ENCODE measurements at places on chromosomes 4 and X.

- DNase-seq = no peak
Observed at GRCh38 chr4:65646136-65646535, 24.2 kb downstream of the EPHA5 start.

- DNase-seq = no peak
Observed at GRCh38 chr4:187547316-187547715, 448.3 kb upstream of the ZFP42 start.

DNA sequence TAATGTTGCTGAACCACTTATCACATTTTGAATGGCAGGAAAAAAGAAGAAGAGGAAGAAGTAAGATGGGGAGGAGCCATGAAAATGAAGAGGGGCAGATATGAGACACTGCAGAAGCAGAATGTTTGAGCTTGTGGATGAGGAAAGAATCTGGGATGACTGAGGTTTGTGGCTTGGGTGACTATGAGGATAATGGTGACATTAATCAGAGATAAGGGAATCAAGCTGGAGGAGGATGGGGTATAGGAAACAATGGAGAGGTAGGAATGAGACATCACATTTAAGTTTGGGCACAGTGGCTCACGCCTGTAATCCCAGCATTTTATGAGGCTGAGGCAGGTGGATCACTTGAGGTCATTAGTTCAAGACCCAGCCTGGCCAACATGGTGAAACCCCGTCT, 19.1 kb upstream of the PHF8 start:
- no peak for DNase-seq

GRCh38 chr4:165152527-165152926, 39.9 kb upstream of the TMEM192 start:
- no peak for DNase-seq

DNA sequence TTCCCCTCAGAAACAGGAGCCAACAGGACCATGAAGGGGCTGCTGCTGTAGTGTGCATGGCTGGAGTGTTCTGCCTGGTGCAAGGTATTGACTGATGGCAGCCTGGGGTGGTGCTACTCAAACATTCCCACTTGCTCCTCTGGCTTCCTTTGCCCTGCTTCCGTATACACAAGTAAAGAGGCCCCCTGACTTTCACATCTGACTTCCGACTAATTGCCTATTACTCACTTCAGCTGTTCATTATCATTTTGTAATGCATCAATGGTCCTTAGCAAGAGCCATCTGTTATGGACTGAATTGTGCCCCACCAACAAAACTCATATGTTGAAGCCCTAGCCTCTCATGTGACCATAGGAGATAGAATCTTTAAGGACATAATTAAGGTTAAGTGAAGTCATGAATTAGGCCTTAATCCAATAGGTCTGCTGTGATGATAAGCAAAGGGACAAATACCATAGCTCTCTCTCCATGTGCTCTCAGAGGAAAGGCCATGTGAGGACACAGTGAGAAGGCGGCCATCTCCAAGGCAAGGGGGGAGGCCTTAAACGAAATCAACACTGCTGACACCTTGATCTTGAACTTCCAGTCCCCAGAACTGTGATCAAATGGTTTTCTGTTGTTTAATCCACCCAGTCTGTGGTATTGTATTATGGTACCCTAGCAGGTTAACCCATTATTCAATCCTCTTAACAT, 122.5 kb upstream of the CLNK start:
- DNase-seq = no peak

- DNase-seq = no peak
Observed at GRCh38 chr4:159273141-159273438, 170.2 kb downstream of the RAPGEF2 start.

DNA sequence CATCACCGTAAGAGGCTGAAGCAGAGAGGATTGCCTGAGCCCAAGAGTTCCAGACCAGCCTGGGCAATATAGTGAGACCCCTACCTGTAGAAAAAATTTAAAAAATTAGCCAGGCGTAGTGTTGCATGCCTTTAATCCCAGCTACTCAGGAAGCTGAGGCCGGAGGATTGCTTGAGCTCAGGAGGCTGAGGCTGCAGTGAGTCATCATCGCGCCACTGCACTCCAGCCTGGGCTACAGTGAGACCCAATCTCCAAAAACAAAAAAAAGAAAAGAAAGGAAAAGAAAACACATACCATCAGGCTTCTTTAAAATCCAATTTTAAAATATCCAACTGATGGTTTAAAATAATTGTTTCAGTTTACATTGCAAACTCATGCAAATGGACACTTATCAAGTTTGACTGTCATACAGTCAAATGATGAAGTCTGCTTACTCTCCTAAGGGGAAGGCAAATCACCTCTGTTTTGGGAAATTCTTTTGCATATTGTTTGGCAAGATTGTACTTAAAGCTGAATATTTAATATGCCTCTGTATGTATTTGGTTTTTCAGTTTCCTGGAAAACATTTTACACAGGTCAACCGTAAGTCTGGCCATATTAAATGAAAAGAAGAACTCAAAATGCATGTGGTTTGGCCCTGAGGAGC, 23.7 kb upstream of the TENM3 start:
- DNase-seq = no peak

DNA sequence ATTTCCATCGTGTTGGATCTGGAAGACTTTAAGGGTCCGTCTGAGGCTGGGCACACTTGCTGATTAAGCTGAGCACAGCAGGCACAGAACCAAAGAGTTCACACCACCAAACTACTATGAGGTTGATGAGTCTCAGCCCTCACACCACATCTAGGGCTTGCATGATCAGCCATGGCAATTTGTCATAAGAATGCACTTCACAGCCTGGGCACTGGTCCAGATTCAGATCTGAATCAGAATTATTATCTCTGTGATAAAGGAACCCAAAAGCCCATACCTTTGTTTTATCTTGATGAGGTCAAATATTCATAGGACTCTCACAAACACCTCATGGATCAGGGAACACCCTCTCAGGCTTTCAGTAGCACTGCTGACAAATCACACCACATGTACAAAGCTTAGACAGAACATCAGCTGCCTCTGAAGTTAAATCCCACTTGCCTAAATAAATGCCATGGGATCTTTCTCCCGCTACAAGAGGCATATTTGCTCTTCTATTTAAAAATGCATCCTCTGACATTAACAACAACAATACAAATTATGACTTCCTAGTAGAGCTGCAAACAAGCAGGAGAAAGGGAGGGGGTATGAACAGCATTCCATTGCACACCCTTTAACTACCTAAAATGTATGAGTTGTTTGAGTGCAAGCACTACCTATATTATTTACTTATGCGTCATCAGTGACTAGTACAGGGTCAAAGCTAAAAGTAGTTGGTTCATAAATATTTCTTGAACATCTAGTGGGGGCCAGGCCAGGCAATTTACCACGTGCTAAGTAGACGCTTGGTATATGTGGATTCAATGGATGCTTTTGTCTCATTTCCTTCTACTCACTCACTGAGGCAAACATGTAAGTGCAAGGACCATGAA, 186.3 kb upstream of the FGF13 start:
- no peak for DNase-seq

Data from memory B cell (primary cell).